Activated naive CD4-positive, alpha-beta T cell treated with Interleukin-2 at 50 U/mL for 16 hours (primary cell): ENCODE measurements at places on chromosomes 11 and 22.
A peak's percentile ranks its signal among the peaks of the same experiment; 100 is the strongest.

DNA sequence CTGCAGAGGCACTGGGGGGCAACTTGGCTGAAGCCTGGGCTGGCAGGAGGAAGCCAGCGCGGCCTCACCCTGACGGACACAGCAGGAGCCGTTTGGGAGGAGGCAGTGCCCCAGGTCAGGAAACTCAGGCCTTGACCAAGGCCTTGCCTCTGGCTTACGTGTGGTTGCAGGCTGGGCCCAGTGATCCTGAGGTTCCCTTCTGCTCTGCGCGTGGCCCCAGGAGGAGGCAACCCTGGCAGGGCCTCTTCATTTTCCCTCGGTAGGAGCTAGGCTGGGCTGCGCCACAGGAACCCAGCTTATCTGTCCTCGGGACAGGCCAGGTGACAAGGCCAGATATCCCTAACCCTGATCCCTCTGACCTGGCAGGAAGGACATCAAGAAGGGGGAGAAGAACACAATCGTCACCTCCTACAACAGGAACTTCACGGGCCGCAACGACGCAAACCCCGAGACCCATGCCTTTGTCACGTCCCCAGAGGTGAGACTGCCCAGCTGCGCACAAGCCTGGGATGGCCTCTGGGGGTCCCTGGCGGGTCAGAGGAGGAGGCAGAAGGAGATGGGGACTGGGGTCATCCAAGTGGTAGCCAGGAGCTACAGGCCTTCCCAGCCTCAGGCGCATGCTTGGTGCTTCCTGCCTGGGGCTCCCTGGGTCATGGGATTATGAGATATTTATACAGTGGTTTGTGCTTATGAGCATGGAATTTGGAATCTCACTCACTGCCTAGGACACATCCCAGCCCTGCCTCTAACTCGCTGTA, 20.6 kb downstream of the POLR3H start:
- DNase-seq = no peak

GRCh38 chr11:64358907-64359711, at the start of gene RPS6KA4:
TSS of gene RPS6KA4 (plus strand) at chr11:64359162. CDS start at chr11:64359236, 74 bp downstream.
- DNase-seq = peak; percentile 64

DNA sequence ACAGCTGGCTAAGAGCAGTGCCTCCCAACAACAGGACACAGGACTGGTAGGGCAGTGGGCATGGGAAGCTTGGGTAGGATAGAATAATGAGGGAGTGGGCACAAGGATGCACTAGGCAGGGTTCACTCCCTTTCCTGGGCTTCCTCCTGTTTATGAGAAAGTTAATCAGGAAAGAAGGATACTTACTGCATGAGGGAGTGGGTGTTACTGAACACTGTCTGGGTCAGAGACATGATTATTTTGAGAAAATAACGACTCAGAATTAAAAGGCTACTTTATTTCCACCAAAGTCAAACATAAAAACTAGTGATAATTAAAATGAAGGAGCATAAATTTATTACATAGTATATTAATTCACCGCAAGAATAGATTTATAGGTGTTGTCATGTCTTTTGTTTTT, 35.8 kb downstream of the NCAM1 start:
- no peak for DNase-seq

- DNase-seq = no peak
These were observed 64.4 kb downstream of the NAV2 start for GRCh38 chr11:19777039-19777376.

- no peak for DNase-seq
These were observed 45.0 kb upstream of the MYH9 start for GRCh38 chr22:36432592-36433317.

DNA sequence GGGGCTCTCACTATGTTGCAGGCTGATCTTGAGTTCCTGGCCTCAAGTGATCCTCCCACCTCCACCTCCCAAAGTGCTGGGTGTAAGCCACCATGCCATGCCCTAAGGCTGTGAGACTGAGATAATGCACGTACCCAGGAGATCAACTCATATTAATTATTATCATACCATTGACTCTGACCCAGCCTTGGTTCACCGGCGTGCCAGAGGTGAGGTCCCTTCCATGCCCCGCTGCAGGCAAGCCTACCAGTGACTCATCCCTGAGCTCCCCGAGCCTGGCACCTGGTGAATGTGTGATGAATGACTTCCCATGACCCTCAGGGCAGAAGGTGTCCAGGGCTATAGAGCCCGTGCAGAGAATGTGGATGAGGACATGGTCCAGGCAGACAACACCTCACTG, 12.1 kb downstream of the GAL3ST1 start:
- DNase-seq = no peak

DNA sequence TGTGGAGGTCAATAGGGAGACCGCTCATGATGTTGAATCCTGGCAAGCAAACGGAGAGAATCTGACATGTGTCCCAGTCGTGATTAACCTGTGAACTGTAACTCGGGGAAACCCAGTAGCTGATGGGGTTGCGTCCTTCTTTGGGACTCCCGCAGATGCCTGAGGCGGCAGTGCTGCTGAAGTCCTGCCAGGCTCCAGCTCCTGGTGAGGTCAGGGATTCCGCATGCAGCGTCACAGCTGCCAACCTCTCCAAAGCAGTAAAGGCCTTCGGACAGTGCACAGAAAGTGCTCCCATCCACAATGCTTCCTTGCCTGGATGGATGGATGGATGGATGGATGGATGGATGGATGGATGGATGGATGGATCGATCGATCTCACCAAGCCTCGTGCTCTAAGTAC, 13.5 kb downstream of the KCNQ1 start:
- no peak for DNase-seq

GRCh38 chr11:65625628-65626342, 10.2 kb downstream of the PCNX3 start:
- peak; percentile 45 for DNase-seq

DNA sequence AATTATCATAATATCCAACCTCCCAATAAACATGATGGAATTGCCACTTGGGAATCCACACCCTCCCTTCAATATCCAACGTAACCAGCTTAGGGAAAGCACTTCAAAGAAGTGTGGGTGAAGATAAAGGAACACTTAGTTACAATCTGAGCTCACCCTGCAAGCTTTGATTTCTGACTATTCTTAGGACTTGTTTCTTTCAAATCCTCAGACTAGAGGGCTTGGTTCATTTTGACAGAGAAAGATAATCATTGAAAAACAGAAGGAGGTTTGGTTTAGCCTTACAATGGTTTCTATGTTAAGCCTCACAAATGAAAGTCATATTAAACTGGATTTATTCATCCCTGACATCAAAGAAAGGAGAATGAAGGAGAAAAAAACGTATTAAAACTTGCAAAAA, 57.9 kb upstream of the SYT13 start:
- DNase-seq = no peak

DNA sequence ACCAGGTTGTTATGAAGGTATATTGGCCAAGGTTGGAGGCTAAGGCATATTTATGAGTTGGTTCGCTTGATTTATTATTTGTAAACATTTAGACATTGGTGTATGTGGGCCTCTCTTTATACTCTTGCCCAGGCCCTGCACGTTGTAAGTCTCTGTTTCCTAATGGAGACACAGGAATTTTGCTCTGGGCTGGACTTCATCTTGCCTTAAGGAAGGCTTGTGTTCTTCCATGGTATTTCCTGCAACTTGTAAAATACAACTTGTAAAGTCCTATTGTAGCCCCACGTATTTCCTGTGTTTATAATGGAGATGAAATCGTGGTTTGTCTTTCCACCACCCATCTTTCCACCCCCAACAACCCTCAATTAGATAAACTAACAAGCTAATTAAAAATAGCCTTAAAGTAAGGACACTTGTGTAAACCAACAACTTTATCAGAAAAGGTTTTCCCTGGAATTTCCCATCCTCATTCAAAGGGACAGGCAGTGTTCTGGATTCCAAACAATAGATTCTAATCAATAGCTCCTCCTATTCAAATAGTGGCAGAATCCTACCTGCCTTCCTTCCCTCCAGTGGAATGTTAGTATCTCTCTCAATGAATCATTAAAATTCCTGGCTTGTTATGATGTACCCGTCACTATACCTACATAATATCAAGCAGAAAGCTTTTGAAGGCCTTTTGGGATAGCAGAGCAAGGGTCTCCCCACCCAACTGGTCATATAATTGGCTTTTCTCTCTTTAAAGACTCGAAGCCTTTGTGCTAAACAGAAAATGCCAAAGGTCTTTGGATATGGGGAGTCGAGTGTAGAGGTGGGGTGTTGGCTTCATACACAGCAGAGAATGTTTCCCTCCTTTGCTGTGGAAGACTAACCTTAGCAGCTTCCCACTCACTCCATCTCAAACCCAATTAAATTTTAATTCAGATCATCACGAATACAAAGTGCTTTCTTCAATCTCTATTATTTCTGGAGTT, 77.1 kb downstream of the UBASH3B start:
- DNase-seq = no peak
